M059J (cell line): ENCODE measurements at places on chromosomes 2 and 18.

DNA sequence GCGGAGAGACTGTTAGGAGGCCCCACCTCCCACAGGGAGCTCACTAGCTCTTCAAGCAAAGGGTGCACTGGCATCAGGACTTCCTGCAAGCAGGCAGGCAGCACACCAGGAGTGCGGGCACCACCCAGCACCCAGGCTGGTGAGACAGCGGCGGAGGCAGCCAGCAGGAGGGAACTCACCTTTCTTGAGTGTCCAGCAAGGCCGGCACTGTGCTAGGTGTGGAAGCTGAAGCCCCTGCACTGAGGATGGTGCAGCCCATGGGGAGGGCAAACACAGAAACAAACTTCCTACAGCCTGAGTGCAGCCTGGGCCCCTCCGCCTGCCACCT, 100.7 kb upstream of the ID2 start:
- DNase-seq: no peak

- DNase-seq: no peak
Observed at GRCh38 chr2:43123981-43124686, 102.3 kb downstream of the ZFP36L2 start.

DNA sequence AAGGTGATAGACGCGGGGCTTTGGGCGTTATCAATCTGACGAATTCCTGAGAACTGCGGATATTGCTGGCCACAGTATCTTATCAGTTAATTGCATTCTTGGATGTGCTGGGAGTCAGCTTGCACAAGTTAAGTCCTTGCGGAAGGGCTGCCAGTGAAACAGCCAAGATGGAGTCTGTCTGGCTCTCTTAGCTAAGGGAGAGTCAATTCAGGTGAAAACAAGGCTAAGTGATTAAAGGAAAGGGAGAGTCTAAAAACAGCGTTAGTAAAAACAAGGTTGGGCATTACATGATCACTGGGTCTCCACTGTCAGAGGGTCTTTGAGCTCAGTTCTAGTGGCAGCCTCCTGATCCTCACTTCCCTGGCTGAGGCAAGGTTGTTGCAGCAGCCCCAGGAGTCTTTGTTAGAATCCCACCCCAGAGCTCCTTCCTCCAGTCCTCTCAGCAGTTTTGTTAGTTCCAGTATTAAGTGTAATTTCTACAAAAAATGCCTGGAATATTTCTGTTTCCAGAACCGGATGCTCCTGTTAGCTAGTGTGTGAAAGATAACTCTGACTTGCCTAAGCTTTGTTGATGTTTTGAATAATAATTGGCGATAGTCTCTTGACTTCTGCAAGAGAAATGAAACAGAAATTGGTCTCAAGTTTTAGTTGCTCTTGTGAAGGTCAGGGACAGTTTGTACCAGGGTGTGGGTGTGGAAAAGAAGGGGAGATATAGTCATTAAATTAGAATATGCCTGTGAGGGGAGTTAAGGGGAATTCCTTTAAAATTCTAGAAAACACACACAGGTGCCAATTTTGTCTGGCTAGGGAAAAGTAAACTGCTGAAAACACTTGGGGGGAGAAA, 10.6 kb downstream of the CFLAR start:
- DNase-seq: peak; percentile 56

- DNase-seq: no peak
Observed at GRCh38 chr2:80548469-80548868, 243.9 kb upstream of the LRRTM1 start.
